ENCODE measurements at places on chromosomes 5 and 9.
A peak's percentile ranks its signal among the peaks of the same experiment; 100 is the strongest.

DNA sequence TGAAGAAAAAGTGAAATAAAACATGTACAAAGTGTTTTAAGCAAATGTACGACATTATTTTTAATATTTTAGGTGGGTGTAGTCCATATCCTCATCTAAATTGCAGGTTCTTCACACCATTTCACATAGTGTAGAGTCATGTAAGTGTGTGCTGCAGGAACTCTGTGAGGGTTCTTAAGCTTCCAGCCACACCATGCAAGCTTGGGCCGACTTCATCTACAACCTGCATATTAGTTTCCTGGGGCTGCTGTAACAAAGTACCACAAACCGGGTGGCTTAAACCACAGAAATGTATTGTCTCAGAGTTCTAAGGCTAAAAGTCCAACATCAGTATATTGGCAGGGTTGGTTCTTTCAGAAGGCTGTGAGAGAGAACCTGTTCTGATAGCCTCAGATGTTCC lies 10.2 kb downstream of the PAM start:
- no peak for DNase-seq

DNA sequence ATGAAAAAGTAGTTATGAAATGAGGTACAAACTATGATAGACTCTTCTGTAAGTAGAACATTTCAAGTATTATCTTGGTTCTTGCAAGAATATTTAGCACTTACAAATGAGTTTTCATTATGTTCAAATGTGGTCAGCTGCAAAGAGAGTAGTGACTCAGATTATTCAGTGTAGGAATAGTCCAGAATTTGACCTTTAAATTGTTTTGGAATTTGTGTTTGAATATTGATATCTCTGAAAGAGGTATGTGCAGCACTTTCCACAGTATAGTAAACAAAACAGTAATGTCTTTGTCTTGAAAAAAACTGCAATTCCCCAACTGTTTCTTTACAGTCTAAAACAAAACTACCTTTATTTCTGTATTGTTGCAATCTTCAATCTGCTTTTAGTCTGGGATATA lies 56.1 kb downstream of the WDR70 start:
- DNase-seq = no peak

- no peak for DNase-seq
These were observed 12.2 kb downstream of the SPATA9 start for GRCh38 chr5:95670568-95670967.

- no peak for DNase-seq
These were observed 11.0 kb upstream of the TNFSF8 start for GRCh38 chr9:114941376-114941775.

GRCh38 chr5:98363157-98363556 lies 410.3 kb upstream of the RGMB start:
- DNase-seq = no peak

- DNase-seq = no peak
These were observed 38.4 kb downstream of the LMX1B start for GRCh38 chr9:126652140-126652582.

DNA sequence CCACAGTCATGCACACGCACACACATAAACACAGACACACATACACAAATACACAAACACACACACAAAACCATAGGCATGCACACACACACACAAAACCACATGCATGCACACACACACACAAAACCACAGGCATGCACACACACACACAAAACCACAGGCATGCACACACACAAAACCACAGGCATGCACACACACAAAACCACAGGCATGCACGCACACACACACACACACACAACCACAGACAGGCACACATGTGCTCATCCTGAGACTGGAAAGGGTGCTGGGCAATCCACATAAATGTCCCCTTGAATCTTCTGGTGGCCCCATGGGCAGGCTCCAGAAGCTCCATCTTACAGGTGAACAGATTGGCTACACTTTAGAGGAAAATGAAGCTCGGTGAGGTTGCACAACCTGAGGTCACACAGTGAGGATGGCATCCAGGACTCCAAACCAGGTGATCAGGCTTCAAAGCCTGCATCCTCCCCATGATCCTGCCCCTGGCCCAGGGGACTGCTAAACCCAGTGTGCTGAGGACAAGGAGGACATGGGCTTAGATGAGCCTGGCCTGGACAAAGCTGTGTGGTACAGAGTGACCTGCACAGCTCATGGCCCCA lies 144.8 kb downstream of the GADD45G start:
- DNase-seq = no peak

- no peak for DNase-seq
These were observed 125.2 kb downstream of the GLIS3 start for GRCh38 chr9:4174546-4175175.

- DNase-seq = no peak
These were observed 173.5 kb downstream of the TRIM32 start for GRCh38 chr9:116860509-116861120.

DNA sequence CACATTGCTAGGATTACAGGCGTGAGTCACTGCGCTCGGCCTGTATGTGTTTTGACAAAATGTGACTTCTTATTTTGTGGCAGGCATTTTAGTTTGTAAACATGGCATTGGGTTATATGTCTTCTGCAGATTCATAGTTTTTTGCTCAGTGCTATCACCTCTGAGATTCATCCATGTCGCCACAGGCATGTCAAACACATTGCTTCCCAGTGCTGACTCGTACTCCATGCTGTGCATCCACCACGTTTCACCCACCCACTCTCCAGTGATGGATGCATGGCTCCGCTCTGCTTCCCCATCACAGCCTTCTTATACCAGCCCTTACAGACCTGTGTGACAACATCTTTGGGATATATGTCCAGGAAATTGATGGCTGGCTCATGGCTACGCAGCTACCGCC lies 158.8 kb downstream of the GAS1 start:
- DNase-seq = no peak

GRCh38 chr9:4663956-4664355 lies 1.9 kb downstream of the PLPP6 start:
- DNase-seq = no peak

DNA sequence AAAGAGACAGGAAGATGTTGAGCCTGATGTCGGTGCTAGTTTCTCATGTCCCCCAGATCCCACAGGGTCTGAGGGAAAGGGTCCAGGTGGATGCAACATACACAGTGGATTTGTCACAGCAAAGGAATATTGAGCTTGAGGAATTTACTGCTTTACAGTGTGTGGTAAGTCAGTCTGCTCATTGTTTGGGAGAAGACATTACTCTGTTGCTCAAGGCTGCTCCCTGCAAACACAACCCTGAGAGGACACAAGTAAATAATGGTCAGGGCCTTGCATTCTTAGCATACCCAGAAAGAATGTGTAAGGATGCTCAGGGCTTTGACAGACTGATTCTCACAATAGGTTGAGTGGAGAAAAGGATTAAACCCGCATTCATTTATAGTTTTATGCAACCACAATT lies 7.3 kb upstream of the MAN2A1 start:
- no peak for DNase-seq

- no peak for DNase-seq
These were observed 460 bp downstream of the DMRTA1 start for GRCh38 chr9:22446950-22447617.

DNA sequence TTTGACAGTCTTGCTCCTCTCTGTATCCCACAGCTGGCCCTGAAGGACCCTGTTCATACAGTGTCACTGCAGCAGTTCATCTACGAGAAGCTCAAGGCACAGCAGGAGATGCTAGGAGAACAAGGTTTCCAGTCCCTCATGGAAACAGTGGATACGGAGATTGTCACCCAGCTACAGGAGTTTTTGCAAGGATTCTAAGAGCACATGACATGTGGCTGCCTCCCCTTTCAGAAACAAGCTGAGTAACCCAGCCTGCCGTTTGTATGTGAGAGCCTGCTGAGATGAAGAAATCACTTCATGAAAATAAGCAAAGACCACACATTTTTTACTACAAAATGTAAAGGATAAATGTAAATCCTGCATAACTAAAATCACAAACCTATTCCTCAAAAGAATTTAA lies 48.5 kb downstream of the LRRC70 start:
- no peak for DNase-seq

DNA sequence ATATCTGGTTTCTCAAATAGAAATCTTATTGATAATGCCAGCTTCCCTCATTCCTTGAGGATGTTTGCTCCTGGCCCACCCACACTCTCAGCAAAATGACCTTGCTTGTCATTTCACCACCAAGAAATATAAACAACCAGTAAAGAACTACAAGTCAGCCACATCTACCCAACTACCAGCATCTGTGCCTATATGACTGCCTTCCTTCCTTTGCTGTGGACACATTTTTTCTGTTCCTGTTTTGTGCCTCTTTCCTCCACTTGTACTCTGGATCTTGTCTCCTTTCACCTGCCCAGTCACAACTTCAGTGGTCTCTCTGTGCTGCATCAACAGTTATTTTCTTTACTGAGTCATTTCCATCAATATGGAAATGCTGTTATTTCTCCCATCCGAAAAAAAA lies 20.3 kb downstream of the KIF2A start:
- no peak for DNase-seq

- peak; percentile 24 for DNase-seq
These were observed 226.9 kb downstream of the MSX2 start for GRCh38 chr5:174951151-174951780.

DNA sequence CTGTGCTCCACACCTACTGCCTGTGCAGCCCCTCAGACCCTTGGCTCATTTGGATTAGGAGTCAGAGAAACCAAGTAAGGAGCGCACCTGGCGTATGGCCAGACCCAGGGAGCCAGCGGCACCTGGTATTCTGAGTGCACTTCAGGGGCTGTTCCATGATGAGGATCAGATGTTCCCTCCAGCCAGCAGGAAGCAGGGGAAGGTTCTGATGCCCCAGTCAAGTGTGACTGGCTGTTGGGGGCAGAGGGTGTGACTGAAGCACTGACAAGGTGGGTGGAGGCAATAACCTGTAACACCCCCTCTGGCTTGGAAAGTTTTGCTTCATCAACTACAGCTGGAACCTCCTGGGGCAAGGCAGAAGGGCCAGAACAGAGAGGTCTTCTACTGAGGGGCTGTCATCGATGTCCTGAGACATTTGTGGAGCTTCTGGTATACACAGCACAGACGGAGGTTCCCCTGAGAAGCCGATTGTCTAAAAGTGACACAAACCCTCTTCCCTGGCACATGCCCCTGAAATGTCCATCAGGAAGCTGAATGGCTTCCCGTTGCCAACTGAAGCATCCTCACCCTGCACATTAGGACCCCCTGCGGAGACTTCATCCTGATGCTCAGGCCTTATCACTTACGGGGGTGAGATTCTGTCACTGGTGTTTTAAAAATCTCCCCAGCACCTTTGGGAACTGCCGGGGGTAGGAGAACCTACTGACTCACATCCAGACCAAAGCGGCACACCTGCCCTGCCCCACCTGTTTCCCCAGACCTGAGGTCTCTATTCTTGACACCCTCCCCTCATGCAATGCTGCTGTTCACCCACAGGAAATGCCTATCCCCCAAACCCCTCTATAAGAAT lies 21.1 kb downstream of the TRAF1 start:
- DNase-seq = no peak

- no peak for DNase-seq
These were observed 219.8 kb upstream of the MAP3K1 start for GRCh38 chr5:56595566-56595965.

GRCh38 chr9:6490863-6491262 lies 77.9 kb downstream of the UHRF2 start:
- DNase-seq = no peak

DNA sequence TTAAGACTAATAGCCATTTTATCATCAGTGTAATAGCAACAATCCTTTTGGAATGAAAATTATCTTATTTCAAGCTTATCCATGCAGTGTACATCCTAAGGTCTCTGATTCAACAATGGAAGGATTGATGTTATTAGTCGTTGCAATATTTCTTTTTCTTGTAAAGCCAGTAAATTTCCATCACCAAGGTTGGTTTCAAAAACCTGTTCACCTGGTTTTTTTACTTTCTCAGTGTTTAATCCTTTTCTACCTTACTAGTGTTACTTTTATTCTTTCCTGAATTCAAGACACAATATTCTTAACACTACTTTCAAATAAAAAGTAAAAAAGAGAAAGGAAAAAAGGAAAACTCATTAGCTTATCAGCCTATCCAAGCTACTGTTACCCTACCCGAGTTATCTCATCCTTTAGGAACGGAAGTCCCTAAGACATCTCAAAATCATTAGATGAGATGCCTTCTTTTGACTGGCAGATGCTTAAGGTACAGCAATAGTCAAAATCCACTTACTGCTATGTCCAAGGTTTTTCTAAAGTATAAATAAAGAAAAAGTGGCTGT lies 5.4 kb downstream of the ZFR start:
- no peak for DNase-seq

DNA sequence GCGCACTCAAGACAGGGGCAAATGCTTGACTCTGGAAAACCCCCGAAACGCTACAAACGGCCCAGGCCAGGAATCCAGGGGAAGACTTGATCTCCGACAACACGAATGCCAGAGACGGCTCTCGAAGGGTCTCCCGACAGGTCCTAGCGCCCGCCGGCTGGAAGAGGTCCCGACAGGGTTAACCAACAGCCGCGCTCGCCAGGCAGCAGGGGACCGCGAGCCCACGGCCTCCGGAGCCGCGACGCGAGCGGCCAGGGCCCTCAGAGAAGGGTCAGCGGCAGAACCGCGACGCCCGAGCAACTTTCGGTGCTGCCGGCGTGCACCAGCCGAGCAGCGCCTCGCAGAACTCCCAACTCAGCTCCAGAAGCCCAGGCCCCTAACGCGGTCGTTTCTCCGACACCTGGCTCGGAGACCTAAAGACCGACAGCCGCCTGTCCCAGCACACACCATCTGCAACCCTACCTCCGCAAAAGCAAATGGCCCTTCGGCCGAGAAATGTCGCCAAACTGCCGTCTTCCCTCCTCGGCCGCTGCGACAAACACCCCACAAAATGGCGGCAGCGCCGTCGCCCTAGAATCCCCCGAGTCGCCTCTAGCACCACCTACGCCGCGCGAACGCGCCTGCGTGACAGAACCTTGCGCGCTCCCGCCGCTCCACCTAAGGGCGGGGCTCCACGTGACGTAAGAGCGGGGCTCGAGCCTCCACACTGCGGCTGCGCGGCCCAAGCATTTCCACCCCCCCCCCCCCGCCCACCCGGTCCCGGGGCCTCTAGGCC lies at the start of gene CLK4:
Gene CLK4 (minus strand): TSS at position 567 of the 775 bp plus-strand sequence. CDS start 3,634 bp downstream, outside the sequence.
- DNase-seq = peak; percentile 92

DNA sequence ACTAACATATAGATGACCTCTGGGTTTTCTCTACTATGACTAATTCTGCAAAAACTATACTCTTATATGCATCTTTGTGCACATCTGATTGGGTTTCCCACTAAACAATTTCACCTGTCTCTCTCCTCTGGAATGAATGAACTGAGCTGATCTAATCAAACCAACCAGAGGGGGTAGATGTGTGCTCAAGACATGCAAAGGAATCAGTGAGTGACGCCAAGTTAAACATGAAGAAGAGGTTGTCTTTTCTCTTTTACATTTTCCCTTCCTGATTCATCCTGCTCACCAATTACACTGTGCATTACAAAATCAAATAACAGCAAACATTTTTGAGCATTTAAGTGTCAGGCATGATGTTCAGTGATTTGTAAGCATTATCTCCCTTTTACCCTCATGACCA lies 29.6 kb upstream of the GRXCR2 start:
- DNase-seq = no peak

- no peak for DNase-seq
These were observed 102.2 kb downstream of the INIP start for GRCh38 chr9:112615584-112616266.

DNA sequence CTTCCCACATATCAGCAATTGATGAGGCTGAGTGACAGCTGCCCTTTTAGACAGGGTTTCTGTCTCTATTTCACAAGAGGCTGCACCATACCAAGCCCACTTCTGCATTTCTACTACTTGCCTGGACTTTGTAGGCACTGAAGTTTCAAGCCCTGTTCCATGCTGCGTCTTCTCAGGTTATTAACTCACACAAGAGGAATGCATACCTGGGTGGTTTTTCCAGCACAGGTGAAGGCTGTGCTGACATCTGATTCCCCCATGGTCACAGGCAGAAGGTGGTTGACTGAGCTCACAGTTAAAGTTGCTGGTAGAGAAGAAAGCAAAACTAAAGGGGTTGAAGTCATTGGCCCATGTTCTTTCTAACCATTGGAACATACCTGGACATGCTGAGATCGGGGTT lies 86.6 kb downstream of the MAMDC2 start:
- DNase-seq = no peak
